ENCODE measurements at places on chromosomes 12 and 14.

- no peak for DNase-seq
Observed at GRCh38 chr14:30290001-30290400, 269.0 kb upstream of the G2E3 start.

- DNase-seq: no peak
Observed at GRCh38 chr12:56873382-56873781, 60.8 kb downstream of the SDR9C7 start.

DNA sequence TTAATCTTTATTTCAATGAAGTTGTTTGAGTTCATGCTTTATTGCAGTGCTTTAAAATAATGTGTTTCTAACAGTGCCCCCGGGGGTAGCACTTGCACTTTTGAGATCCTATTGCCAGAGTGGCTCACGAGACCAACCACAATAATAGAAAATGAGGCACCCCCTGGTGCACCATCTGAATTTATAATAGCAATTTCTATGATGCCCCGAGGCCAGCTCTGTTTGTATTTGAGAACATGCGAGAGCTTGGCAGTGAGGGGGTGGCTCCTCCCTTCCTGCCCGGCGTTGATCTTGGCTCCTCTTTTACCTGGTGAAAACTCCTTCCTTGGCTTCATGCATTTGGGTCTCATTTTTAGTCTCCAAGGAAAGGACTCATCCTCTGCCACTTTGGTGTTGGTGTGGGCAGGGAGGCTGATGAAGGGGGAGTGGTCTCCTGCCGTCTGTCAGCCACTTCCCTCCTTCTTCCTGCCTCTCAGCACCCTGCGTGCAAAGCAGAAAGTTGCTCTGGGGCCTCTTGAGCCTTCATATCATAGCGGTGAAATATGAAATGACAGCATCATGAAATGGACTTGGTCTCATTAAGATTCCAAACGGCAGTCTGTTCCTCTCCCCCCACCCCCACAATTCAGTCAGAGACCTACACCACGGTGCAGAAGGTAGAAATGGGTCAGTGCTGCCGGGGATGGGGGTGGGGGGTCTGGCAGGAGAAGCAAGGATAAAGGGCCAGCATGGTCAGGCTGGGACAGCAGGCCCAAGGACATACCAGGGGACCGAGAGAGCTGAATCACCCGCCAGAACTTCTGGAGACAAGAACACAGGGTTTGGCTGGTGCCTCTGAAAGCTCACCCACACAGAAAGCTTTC, 17.7 kb upstream of the NRXN3 start:
- DNase-seq: no peak

DNA sequence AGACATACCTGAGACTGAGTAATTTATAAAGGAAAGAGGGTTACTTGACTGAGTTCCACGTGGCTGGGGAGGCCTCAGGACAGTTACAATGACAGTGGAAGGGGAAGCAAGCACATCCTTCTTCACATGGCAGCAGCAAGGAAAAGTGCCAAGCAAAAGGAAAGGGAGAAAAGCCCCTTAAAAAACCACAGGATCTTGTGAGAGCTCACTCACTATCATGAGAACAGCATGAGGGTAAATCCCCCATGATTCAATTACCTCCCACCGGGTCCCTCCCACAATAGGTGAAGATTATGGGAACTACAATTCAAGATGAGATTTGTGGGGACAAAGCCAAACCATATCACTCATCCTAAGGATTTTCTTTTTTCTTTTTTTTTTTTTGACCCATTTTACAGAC, 177.8 kb upstream of the EEA1 start:
- no peak for DNase-seq

DNA sequence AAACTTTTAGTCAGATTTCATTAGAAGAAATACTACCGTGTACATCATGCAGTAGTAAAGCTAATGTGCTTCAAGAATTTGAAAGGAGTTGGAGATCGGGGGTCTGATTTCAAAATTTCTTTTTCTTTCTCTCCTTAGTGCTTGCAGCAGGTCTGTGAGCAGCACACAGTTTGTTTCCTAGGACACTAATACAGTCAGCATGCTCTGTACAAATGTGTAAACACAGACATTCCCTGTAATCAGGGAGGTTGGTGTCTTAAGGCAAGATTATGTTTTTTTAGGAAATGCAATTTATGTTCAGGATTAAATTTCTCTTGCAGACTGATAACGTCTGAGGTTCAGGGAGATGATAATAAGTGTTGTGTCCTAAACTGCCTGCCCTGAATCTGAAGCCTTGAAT, 142.7 kb downstream of the ALX1 start:
- DNase-seq: no peak

DNA sequence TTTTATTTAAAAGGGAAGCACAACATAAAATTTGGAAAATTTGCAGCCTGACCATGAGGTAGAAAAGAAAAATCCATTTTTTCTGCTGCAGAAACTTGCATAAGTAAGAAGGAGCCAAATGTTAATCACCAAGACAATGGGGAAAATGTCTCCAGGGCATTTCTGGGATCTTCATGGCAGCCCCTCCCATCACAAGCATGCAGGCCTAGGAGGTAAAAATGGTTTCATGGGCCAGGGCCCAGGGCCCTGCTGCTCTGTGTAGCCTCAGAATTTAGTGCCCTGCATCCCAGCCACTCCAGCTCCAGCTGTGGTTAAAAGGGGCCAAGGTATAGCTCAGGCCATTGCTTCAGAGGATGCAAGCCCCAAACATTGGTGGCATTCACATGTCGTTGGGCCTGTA, 735.6 kb downstream of the GALC start:
- DNase-seq: no peak

DNA sequence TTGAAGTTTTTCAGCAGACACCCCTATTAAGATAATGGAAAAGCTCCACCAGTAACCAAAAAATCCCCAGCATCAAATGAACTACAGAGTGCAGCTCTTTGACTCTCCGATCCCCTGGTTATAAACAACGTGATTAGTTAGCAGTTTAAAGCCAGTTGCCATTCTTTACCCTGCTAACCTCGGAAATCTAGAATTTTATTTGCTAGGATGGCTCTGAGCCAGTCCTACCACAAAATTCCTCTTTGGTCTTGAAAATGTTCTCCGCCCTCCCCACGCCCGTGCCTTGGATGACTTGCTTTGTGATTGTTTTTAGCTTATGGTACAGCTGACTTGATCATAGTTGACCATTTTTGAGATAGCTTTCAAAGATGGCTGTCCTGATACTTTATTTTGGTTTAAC, 1.2 kb downstream of the KLHDC2 start:
- DNase-seq: peak; percentile 45

- no peak for DNase-seq
Observed at GRCh38 chr14:33918256-33918655, 32.6 kb downstream of the EGLN3 start.

DNA sequence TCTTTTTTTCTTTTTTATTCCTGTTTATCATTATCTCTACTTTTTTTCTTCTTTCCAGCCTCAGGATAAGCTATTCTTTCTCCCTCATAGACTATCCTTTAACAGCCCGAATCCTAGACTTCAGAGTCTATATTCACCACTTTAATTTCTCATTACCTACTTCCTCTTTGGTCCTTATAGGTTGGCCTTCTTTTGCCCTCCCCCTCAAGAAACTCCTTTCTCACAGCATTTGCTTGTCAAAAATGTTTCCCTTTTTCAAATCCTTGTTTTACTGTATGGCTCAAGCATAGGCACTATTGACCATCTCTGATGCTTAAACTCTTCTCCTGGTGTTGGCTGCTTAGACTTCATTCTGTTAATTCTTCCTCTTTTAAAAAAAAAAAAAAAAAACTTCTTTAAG, 52.5 kb downstream of the KIAA0586 start:
- no peak for DNase-seq

DNA sequence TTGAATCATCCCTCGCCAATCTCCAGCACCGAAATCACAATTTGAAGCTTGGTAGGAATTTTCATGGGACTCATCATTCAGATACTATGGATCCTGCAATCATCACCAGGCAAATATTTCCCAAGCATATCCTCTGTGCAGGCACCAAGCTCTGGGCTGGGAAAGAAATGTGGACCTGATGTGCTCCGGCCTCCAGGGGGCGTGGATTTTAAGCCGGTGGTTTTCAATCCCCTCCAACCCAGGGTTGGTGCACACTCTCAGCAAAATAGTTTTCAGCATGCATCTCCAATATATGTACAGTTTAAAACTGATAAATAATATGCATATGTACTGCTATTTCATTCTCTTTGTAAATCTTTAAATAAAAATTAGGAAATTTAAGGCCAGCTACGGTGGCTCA, 98.9 kb downstream of the RBM19 start:
- DNase-seq: peak; percentile 45

GRCh38 chr14:94387051-94388026, 1.1 kb downstream of the SERPINA1 start:
- DNase-seq: no peak

DNA sequence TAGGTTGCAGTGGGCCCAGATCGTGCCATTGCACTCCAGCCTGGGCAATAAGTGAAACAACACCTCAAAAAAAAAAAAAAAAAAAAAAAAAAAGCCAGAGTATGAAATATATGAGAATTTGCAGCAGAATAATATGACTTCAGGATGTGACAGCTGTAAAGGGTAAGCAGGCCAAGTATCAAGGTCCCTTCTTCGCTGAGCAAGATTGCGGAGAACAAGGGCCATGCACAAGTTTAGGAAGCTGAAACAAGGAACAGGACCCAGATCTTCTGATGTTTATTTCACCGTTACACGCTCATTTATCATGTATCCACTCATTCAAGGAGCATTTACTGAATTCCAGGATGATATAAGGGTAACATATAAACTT, 659 bp upstream of the FOXJ2 start:
- DNase-seq: no peak

DNA sequence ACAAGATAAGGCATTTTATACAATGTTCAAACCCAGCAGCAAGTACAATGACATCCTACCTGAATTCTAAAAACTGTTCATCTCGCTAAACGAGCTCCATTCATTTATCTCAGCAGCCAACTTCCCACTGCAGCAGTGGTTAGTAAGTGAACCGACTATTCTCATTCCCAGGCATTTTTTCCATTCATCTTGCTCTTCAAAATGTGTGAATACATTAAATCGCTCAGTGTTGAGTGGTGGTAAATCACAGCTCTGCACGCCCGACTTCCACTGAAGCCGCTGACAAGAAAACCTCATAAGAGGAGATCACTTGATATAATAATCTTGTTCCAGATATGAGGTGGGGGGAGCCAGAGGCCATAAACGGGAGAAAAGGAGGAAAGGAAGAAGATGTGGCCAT, 746.2 kb upstream of the USP15 start:
- DNase-seq: no peak

GRCh38 chr12:67676624-67677023, 28.1 kb downstream of the DYRK2 start:
- no peak for DNase-seq

- DNase-seq: no peak
Observed at GRCh38 chr14:62308891-62309290, 546.7 kb downstream of the SNAPC1 start.

GRCh38 chr14:92925446-92925845, 2.5 kb downstream of the CHGA start:
- DNase-seq: no peak

- DNase-seq: no peak
Observed at GRCh38 chr12:68602720-68603119, 8.0 kb upstream of the RAP1B start.

GRCh38 chr14:105026802-105027563, 6.1 kb upstream of the CDCA4 start:
- DNase-seq: peak; percentile 37

GRCh38 chr12:56387152-56387736, 24.6 kb upstream of the APOF start:
- peak; percentile 7 for DNase-seq

GRCh38 chr14:53609009-53609408, 347.6 kb downstream of the BMP4 start:
- no peak for DNase-seq

DNA sequence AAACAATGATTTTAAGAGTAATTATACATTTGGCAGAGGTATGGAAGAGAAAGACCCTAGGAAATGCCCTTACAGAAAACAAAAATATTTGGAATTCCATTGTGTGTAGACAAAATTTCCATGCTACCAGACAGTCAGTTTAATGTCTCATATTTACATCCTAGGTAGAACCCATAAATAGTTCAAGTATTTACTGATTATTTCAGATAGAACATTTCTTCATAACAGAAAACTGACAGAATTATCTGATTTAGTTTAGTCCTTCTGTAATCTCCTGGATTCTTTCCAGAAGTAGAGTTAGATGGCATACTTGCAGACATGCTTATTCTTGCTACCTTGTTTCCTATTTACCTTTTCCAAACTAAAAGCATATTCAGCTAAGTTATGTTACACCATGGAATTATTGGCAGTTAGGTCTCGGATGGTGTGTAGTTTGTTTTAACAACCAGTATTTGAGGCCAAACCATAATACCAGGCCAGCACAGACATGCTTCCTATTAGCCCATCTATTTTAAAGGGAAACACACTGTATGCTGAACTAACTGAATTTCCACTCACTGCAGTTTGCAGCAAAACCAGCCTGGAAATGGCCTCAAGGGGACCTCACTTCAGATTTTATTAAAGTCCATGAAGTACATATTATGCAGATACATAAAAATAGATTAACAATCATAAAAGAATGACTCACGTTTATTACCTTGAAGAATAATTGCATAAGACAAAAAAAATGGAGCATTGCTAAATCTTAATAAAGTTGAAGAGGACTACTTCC, 126.6 kb upstream of the LRIG3 start:
- no peak for DNase-seq

GRCh38 chr14:33342299-33342974, 403.8 kb downstream of the NPAS3 start:
- DNase-seq: no peak

DNA sequence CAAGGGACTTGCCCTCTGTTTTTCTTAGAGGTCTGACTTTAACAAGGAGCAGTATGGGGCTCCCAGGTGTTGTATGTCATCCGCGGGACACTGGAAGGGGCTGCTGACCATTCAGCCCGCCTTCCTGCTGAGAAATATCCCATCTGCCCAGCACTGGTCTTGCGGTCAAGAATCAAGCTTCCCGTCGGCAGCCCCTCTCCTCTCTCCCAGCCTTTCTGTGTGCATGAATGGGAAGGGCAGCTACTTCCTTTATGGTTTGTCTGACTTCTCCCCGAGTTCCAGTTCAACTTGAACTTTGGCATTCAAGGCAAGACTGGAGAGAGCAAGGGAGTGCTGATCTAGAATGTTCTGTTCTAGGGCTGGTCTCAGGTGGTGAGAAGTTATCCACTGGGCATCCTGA, 51.5 kb downstream of the PSMA6 start:
- no peak for DNase-seq

DNA sequence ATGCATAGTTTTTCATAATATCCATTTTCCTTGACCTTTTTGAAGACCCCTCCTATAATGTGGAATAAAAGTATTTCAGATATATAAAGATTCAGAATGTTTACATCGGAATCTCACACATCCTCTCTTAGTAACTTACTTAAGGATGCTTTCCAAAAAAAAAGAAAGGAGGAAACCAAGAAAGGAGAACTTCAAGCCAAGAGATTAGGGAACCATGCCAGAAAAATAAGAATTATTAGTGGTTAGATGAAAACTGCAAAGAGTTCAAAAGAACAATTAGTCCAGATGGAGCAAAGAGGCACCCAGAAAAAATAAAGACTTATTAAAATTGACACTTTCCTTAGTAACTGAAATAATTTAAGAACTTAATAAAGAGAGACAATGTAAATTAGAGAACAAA, 179.2 kb downstream of the DUSP6 start:
- no peak for DNase-seq
